ENCODE measurements at places on chromosomes 16 and 17. TPM values are rescaled to one million over a fixed set of nuclear protein-coding genes. Genes with fewer than 3 reads are reported as not detected.

Gene HSF4
- total RNA-seq = 57.1 TPM

Gene STARD3
- 2,697 TPM for total RNA-seq

Gene C1QTNF1
- total RNA-seq = 3.1 TPM

Gene KDM8
- 8.4 TPM for total RNA-seq

Gene UBE2Z
- 182 TPM for total RNA-seq

Gene PPY
- not detected for total RNA-seq

DNA sequence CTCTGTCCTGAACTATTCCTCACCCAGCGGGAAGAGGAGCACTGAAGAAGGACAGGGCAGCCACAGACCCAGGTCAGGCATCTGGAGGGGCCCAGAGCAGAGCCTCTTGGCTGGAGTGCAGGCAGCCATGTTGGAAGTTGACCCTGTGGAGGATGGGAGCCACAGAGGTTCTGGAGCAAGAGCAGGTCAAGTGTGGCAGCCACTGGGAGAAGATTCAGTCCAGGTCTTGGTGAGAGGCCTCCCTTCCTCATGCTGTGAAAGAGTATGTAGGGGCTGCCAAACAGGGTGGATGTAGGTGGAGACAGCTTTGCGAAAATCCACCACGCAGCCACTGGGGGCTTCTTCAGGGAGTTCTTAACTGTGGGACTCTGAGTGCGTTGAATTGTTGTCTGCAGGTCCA is 590 bp upstream of the CD79B start:
- DNase-seq = no peak
- H3K27me3 ChIP-seq = peaks cover 34% of the 10 kb centered on the region
- H3K27ac ChIP-seq = no peak overlapping the region
- no peak overlapping the region for H3K4me3 ChIP-seq
- no peaks in the 10 kb centered on the region for H3K36me3 ChIP-seq

GRCh38 chr17:6070913-6071511 is 833 bp downstream of the WSCD1 start:
- H3K27me3 ChIP-seq = peaks cover 83% of the 10 kb centered on the region
- no peak overlapping the region for H3K4me3 ChIP-seq
- H3K36me3 ChIP-seq = no peaks in the 10 kb centered on the region
- no peak overlapping the region for H3K27ac ChIP-seq
- DNase-seq = no peak

GRCh38 chr17:50203086-50203485 is 1.7 kb upstream of the COL1A1 start:
- peaks cover 27% of the 10 kb centered on the region for H3K4me1 ChIP-seq
- DNase-seq = no peak
- no peak overlapping the region for H3K4me3 ChIP-seq

- H3K36me3 ChIP-seq = peaks cover 4% of the 10 kb centered on the region
- H3K27ac ChIP-seq = no peak overlapping the region
- no peaks in the 10 kb centered on the region for H3K27me3 ChIP-seq
- DNase-seq = no peak
- no peak overlapping the region for H3K4me3 ChIP-seq
- H3K4me1 ChIP-seq = no peaks in the 10 kb centered on the region
Measured at GRCh38 chr17:20315821-20316220, 151.5 kb downstream of the LGALS9B start.

DNA sequence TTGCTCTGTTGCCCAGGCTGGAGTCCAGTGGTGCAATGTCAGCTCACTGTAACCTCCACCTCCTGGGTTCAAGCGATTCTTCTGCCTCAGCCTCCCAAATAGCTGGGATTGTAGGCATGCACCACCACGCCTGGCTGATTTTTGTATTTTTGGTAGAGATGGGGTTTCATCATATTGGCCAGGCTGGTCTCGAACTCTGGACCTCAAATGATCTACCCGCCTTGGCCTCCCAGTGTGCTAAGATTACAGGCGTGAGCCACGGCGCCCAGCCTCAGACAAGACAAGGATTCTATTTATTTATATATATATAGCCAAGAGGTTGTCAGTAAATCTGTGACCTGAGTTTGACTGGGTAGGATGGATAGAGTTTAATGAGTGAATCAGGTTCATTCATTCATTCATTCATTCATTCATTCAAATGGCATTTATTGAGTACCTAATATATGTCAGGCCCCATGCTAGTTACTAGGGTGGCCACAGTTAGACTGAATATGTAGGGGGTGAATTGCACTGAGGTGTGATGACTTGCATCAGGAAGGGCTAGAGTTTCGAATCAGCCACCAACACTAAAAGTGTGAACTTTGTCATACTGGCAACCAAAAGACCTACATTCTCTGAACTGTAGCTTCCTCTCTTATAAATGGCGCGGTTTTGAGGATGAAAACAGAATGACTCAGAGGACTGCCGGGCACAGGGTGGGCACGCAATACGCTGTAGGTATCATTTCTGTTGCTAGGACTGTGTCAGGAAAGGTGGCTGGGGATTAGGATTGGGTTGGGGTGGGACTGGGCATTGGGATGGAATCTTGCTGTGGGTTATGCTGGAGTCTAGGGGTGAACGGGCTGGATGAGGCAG is 37.8 kb downstream of the ITGAE start:
- no peak for DNase-seq
- H3K36me3 ChIP-seq = no peaks in the 10 kb centered on the region
- H3K4me1 ChIP-seq = no peaks in the 10 kb centered on the region
- H3K27me3 ChIP-seq = peaks cover 14% of the 10 kb centered on the region

- peaks cover 10% of the 10 kb centered on the region for H3K4me1 ChIP-seq
- peak; percentile 83 for DNase-seq
- no peak overlapping the region for H3K27ac ChIP-seq
- no peak overlapping the region for H3K4me3 ChIP-seq
- no peaks in the 10 kb centered on the region for H3K27me3 ChIP-seq
- H3K36me3 ChIP-seq = peaks cover 4% of the 10 kb centered on the region
Measured at GRCh38 chr17:27602721-27603420, 28.1 kb upstream of the LGALS9 start.

- H3K4me3 ChIP-seq = no peak overlapping the region
- no peak overlapping the region for H3K27ac ChIP-seq
- DNase-seq = no peak
- H3K36me3 ChIP-seq = peaks cover 12% of the 10 kb centered on the region
- H3K27me3 ChIP-seq = no peaks in the 10 kb centered on the region
- no peaks in the 10 kb centered on the region for H3K4me1 ChIP-seq
Measured at GRCh38 chr17:80892900-80893603, 98.6 kb upstream of the CHMP6 start.

DNA sequence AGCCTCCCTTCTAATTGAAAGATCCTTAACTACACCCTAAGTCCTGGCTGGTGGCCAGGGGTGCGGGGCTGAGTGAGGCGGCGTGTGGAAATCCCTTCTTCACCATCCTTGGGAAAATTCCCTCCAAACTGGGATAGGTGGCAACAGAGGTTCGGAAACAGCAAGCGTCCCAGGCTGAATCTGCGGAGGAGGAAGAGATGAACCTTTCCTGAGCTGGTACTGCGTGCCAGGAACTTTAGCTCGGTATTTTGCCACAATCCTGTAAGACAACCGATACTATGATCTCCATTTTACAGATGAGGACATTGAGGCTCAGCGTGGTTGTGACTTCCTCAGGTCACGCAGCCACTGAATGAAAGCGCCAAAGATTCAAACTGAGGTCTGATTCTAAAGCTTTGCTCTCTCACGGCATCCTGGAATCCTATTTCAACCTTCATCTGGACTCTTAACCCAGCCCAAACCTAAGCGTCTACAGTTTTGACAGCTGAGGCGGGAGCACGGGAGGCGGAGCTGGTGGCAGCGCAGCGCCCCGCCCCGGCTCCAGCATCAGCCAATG is 583 bp upstream of the CYLD start:
- H3K4me1 ChIP-seq = peaks cover 25% of the 10 kb centered on the region
- H3K36me3 ChIP-seq = peaks cover 23% of the 10 kb centered on the region
- H3K27ac ChIP-seq = peak overlapping the region; percentile 87
- peaks cover 36% of the 10 kb centered on the region for H3K27me3 ChIP-seq
- peak; percentile 14 for DNase-seq
- peak overlapping the region; percentile 78 for H3K4me3 ChIP-seq

DNA sequence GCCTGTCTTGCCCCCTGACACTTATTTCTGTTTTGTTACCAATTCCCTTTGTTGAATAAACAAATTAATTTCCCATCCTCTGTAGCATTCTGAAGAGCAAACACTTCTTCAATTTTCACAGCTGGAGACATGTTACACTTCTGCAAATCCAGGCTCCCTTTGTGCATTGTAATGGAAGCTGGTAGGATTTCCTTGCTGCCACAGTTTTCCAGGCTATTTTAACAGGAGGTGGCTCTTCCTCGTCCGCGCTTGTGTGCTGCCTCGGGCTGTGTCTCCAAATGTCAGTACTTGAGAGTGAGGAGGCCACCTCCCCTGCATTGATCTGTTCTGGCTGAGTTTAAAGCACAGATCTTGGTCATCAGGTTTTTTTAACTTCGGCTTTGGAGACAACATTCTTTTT is 40.0 kb downstream of the SOST start:
- H3K36me3 ChIP-seq = peaks cover 18% of the 10 kb centered on the region
- DNase-seq = no peak
- H3K4me1 ChIP-seq = peaks cover 22% of the 10 kb centered on the region
- no peak overlapping the region for H3K4me3 ChIP-seq
- H3K27ac ChIP-seq = no peak overlapping the region
- peaks cover 69% of the 10 kb centered on the region for H3K27me3 ChIP-seq

DNA sequence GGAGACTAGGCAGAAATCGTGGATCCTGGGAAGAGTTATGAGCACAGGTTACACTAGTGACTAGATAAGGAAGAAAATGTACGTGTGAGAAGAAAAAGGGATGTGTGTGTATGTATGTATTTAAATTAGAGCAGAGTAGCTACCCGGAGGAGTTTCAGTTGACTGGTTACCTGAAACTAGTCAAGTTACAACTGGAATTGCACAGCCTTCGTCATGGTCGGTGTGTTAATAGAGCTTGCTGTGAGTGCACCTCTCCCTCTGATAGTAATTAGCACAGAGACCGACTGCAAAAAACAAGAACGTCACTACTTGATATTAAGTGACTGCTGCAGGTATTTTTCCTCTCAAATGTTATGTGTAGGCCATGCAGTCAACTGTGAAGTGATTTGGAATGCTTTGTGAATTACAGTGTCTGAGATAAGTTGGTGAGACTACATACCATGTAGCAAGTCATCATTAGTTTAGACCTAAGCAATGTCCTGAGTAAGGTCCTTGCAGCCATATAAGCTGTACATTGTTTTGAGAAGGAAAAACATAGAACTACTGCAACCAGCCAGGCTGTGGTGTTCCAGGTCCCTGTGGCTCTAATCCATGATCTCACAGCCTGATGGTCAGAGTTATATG is 95.7 kb downstream of the WNT3 start:
- no peak overlapping the region for H3K27ac ChIP-seq
- peaks cover 20% of the 10 kb centered on the region for H3K4me1 ChIP-seq
- no peaks in the 10 kb centered on the region for H3K27me3 ChIP-seq
- no peak overlapping the region for H3K4me3 ChIP-seq

DNA sequence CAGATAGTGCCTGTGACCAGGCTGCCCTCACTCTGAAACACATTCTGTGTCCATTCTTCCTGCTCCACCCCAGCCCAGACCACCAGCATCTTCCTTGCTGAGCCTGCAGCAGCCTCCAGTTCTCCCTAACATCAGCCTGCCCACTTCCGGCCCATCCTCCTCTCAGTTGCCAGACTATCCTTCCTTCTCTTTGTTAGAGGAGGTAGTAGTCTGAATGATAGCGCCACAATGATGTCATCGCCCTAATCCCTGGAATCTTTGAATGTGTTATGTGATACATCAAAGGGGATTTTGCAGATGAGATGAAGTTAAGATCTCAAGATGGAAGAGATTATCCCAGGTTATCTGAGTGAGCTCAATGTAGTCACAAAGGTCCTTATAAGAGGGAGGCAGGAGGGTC is 3.2 kb upstream of the ZDHHC1 start:
- peaks cover 15% of the 10 kb centered on the region for H3K27me3 ChIP-seq
- no peak overlapping the region for H3K4me3 ChIP-seq
- H3K4me1 ChIP-seq = peaks cover 27% of the 10 kb centered on the region
- peaks cover 25% of the 10 kb centered on the region for H3K36me3 ChIP-seq

DNA sequence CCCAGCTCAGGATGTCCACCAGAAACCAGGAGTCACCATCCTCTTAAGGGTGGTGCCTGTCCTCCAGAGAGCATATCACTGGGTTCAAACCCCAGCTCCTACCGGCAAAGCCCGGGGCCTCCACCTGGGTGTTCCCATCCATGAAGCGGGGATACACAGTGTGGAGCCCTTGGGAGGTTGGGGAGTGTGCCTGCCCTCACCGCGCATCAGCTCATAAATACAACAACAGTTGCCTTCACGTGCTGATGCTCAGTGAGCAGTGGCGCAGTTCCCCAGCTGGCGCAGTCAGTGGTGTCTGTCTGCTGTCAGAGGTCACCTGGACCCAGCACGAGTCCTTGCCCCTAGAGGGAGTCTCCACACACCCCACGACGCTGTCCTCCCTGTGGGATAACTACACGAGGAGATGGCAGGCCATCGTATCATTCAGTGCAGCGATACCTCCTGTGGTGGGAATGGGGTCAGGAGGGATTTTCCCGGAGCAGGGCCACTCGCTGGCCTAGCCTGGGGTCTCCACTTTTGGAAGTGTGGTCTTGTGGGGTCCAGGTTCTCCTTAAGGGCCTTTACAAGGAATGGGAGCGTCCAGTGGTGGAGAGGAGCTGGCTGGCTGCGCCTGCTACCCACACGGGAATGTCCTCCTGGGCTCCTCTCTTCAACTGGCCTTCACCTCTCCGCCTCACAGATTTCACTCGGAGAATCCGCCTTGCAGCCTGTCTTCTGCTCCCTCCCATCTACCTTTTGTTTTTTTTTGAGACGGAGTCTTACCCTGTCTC is 2.3 kb upstream of the ELOB start:
- DNase-seq = no peak
- no peak overlapping the region for H3K4me3 ChIP-seq
- peaks cover 18% of the 10 kb centered on the region for H3K4me1 ChIP-seq
- no peak overlapping the region for H3K27ac ChIP-seq

DNA sequence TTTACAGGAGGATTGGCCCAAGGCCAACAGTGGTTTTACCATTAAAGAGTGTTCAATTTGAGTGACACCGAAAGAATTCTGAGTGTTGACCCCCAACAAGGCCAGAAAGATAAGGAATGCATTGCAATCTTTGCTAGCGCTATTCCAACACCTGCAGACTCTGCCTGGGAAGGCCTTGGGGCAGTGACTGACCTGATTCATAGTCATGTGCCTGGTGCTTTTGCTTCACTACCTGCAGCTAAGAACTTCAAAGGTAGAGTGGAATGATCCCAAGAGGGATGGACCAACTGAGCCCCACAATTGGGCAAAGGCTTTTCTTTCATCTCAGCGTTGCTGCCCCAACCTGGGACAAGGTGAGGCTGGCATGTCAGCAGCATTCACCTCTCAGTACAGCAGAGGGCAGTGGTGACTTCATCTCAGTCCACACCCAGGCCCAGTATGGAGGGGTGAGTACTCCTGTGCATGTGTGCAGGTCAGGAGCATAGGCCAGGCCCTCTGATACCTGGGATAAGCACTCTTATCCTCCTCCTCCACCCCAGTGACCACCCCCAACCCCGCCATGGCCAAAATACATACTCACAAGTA is 149.6 kb upstream of the GNAO1 start:
- no peaks in the 10 kb centered on the region for H3K36me3 ChIP-seq
- no peak overlapping the region for H3K4me3 ChIP-seq
- DNase-seq = peak; percentile 53
- H3K27me3 ChIP-seq = peaks cover 21% of the 10 kb centered on the region

- no peaks in the 10 kb centered on the region for H3K27me3 ChIP-seq
- H3K4me1 ChIP-seq = no peaks in the 10 kb centered on the region
- no peak overlapping the region for H3K4me3 ChIP-seq
- no peak overlapping the region for H3K27ac ChIP-seq
- DNase-seq = no peak
Measured at GRCh38 chr17:17499402-17500145, 3.4 kb upstream of the RASD1 start.

GRCh38 chr16:17397499-17397891 is 73.3 kb downstream of the XYLT1 start:
- no peak overlapping the region for H3K4me3 ChIP-seq
- peak overlapping the region; percentile 69 for H3K27ac ChIP-seq
- no peaks in the 10 kb centered on the region for H3K27me3 ChIP-seq
- DNase-seq = peak; percentile 35
- H3K36me3 ChIP-seq = peaks cover 9% of the 10 kb centered on the region
